Stimulated activated CD8-positive, alpha-beta memory T cell treated with anti-CD3 and anti-CD28 coated beads, Interleukin-4, amount 100 ng/mL, for 1 hour (primary cell): ENCODE measurements at places on chromosomes 12 and 14.

DNA sequence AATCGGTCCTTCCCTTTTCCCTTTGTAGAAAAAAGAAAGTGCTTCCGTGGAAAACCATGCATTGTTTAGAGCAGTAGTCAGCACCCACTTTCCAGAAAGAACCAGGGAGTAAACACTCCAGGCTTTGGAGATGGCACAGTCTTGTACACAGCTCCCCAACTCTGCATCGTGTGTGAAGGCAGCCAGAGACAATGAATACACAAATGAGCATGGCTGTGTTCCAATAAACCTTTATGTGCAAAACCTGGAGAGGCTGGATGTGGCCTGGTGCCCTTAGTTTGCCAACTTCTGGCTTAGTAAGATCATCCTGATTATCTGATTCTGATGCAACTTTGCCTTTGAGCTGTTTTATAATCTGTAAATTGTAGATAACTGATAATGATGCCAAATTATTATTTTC, 463.4 kb upstream of the TMEM132C start:
- no peak for DNase-seq

- DNase-seq, result no peak
Observed at GRCh38 chr12:123148223-123148622, 2.7 kb downstream of the PITPNM2 start.

GRCh38 chr12:13582421-13582820, 385.9 kb downstream of the EMP1 start:
- no peak for DNase-seq

DNA sequence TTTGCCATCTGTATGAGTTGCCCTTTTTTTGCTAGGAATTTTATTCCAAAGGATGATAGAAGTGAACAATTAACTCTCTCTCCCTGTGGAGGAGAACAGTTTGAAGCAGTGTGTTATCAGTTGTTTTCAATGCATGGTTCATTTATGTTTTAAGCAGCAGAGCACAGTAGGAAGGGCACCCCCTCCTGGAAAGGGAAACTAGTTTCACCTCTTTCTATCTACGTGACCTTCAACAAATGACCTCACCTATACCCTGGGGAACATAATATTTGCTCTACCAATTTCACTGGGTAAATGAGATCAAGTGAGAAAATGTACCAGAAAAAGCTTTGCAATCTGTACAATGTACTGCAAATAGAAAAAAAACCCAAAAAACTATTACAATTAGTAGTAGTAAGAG, 5.4 kb upstream of the DCP1B start:
- DNase-seq, result no peak

DNA sequence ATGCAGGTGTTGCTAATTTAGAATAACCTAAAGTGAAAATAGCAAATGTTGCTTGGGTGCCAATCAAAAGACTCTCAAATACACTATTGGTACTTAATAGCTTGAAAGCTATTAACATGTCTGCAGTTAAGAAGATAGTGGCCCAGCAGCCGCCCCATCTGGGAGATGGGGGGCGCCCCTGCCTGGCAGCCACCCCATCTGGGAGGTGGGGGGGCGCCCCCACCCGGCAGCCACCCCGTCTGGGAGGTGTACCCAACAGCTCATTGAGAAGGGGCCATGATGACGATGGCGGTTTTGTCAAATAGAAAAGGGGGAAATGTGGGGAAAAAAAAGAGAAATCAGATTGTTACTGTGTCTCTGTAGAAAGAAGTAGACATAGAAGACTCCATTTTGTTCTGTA, 923.1 kb upstream of the MDGA2 start:
- no peak for DNase-seq

DNA sequence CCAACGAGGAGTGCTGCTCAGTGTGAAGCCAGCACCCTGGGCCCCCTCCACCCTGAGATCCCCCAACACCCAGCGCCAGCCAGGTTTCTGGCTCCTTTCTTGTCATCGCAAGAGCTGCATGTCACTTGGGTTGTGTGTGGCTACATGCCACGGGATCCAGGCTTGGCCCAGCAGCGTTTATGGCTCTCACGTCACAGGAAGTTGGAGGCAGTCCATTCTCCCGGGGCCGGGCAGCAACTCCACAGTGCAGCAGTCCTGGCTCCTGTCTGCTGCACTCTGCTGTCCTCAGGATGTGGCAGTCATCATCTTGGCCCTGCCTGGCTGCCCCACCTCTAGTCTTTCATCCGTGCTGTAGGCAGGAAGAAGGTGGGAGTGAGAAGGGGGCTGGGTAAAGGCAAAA, 78.3 kb downstream of the AACS start:
- DNase-seq, result no peak
